ENCODE measurements at places on chromosomes 16 and 17.
A peak's percentile ranks its signal among the peaks of the same experiment; 100 is the strongest.

- no peak for DNase-seq
These were observed 98.8 kb downstream of the SYCE1L start for GRCh38 chr16:77297996-77298395.

GRCh38 chr16:85734311-85735017 lies 16.4 kb downstream of the C16orf74 start:
- DNase-seq, result no peak

- DNase-seq, result no peak
These were observed 6.2 kb upstream of the SMG1 start for GRCh38 chr16:18932243-18932987.

DNA sequence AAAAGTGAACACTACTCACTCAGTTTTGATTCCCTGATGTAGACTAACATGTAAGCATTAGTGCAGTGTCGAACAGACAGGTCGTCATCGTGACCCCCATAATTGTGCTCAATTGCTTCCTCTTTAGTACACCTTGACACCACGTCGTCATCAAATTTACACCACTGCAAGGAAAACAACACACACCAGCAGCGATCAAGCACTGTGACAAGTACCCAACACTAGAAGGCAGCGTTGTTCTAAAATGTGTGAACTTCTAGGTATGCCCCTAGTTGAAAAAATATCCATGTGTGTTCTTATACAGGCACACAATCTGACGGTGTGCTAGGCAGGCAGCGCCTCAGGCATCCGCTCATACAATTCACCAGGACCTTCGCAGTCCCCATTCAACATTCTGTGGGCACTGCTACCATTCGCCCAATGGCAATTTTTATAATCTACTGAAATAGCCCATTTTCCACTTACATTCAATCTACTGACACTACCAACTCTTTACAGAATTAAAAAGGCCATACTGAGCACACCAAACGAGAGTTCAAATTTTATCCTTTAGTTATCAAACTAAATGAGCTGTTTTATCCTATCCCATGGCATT lies 23.1 kb downstream of the LITAFD start:
- DNase-seq, result peak; percentile 53

GRCh38 chr17:9729735-9730420 lies 61.5 kb downstream of the DHRS7C start:
- DNase-seq, result no peak

DNA sequence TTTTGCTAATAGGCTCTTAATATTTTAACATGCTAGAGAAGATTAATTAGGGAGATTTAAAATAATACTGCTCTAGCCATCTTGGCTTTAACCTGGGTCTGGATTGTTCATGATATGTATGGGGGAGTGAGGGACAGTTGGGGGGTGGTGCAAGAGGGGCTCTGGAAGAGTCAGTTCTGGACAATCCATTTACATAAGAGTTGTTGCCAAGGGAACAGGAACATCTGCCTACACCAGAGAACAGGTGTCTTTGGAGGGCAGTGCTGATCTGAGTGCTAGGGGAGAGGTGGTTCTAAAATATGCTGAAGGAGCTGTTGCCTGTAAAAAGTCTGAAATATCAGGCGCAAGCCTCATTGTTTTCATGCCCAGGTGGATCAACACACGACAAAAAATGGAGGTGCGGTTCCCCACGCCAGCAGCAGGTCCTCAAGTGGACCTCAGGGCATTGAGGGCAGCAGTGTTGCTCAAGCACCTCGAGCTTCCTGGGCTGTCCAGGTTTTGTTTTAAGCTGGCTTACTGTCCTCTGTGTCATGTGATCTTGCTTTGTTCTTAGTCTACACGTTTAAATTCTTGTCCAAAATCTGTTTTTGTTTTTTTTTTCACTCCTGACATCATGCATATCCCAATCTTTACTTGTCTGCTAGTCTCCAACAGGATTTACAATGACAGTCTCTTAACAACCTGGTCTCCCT lies 25.4 kb upstream of the WSB1 start:
- DNase-seq, result peak; percentile 54

- DNase-seq, result no peak
These were observed 25.1 kb upstream of the TMC7 start for GRCh38 chr16:18958621-18959029.

DNA sequence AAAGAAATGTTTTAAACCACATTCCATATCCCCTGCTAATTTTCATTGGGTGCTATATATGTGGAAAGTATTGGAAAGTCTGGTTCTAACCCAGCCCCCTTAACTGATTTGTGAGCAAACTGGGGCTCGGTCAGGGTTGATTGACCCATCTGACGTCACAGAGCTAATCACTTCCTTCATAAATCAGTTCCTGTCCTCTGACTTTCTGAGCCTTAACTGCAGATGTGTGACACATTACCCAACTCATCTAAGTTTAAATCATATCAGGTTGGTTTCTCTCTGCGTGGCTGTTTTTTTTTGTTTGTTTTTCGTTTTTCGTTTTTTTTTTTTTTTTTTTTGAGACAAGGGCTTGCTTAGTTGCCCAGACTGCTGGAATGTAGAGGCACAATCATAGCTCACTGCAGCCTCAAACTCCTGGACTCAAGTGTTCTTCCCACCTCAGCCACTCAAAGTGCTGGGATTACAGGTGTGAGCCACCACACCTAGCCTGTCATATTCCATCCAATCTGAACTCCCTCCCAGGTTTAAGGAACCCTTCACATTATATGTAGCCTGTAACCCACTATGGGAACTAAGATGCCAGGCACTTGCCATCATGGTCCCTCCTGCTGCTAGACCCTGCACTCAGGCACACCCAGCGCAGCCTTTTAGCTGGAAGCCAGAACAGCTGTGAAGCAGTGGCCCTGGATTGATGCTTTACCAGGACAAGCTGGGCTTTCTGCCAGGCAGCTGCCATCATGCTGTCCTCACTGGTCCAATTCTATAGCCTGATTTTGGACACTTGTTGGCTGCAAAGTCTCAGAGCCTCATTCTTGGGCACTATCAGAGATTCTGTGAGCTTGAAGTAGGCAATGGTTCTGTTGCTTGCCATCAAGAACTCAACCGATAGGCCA lies 6.9 kb upstream of the BPTF start:
- no peak for DNase-seq

DNA sequence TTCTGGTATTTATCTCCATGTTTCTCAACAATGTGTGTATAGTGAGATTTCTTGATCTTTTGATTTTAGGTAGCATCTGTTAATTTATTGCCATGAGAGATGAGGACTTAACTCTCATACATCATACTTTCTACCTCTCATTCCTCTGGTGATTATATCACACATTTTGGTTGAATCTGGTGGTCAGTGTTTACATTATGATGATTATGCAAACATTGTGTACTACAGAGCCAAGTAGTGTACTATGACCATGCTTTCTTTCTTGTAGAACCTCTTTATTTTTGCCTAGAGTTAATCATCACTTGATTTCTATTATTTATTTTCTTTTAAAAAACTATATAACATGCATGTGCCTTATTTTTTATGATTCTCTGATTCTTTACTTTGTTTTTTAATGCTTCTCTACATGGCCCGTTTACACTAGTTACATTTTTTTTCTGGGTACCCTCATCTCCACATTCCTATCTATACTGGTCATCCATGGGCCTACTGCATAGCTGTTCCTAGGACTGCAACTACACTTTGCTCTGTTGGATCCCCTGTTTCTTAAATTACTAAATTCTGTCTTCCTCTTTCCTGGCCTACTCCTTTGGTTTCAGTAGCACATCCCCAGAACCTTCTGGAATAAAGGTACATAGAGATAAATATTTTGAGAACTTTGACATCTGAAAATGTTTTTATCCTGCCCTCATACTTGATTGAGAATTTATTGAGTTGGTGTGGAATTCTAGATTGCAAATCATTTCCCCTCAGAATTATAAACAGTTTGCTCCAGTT lies 63.0 kb upstream of the LRRC37A3 start:
- DNase-seq, result no peak

GRCh38 chr17:66018786-66019185 lies 173.1 kb downstream of the CEP112 start:
- peak; percentile 86 for DNase-seq

GRCh38 chr17:45129426-45129939 lies 2.8 kb downstream of the PLCD3 start:
- no peak for DNase-seq

DNA sequence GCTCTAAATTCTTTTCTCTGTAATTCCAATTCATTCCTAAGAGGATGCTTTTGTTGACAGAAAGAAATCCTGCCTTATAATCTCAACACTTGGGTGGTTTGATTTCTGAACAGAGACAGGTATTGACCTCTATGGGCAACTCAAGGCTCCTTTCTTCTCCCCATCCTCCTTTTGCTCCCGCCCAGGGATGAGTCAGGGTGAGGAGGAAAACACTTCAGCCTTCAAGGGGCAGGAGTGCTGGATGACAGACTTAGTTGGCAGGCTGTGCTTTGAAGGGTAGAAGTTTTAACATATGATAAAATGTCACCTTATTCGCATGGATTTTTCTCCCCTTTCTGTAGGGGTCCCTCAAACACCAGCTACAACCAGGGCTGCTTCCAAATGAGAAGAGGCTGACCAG lies 16.7 kb upstream of the TOM1L1 start:
- no peak for DNase-seq

- DNase-seq, result no peak
These were observed 65.5 kb downstream of the PLD6 start for GRCh38 chr17:17140590-17140980.

GRCh38 chr16:28218109-28218508 lies 6.3 kb upstream of the XPO6 start:
- peak; percentile 27 for DNase-seq

DNA sequence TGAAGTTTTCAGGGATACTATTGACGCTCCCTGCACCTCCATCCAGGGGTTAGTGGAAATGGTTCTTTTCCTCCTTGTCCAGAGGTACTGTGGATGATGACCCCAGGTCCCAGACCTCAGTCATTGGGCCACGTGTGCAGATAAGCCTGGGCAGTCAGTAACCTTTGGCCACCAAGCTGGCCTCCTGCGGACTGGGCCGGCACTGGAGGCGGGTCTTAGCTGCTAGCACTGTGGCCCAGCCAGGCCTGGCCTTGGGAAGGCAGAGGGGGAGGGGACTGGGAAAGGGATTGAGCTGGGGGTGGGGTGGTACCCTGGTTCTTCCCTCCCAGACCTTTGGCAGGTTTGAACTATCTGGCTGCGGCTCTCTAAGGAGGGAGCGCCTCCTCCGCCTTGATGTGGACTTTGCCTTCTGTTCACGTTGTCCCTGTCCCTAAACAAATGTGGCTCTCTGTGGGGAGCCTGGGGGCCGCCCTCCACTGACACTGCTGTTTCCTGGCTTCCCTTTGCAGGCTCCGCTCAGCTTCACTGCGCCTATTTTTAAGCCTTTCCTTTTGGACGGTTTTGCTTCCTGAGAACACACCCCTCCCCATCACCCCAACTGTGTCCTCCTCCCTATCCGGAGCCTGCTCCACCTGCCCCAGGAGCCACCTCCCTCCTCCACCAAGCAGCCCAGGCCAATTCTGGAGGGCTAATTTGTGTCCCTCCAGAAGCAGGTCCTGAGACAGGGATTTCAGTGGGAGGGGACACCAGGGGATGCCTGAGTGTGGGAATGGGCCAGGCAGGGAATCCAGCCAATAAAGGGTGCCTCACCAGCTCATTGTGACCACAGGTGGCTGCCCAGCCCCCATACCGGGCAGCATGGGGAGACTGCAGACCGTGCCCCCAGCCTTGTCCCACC lies 251.9 kb downstream of the SEC14L1 start:
- peak; percentile 82 for DNase-seq

DNA sequence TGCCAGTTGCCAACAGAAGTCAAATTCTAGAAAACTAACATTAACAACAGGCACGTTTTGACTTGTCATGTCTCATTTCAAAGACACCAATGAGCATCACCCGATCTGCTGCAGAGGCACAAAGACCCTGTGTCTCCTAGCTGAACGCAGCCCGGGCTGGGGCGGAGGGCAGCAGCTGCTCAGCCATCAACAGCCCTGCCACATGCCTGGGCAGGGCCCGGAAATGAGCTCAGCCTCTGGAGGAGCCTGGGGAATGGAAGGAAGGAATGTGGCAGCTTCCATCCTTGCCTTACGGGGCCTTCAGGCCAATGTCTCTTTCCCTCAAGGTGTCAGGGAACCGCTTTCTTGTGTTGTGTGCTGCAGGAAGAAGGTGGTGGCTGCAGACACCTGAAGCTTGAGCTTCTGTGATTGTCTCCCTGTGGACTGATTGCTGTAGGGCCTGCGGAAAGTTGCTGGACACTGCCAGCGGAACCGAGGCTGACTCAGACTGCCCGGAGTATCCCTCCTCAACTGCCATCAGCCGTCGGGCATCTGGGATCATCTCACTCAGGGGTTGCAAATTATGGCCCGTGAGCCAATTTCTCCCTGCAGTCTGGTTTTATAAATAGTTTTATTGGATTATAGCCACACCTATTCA lies 7.3 kb downstream of the CDH13 start:
- DNase-seq, result no peak

- DNase-seq, result peak; percentile 100
These were observed at the start of gene TOP2A for GRCh38 chr17:40417609-40418427. TOP2A (minus strand) TSS chr17:40417896; CDS start chr17:40417791, 105 bp downstream.

- DNase-seq, result peak; percentile 93
These were observed 10.8 kb downstream of the ARSG start for GRCh38 chr17:68302066-68302564.

GRCh38 chr16:79329967-79330366 lies 270.6 kb downstream of the MAF start:
- DNase-seq, result no peak

DNA sequence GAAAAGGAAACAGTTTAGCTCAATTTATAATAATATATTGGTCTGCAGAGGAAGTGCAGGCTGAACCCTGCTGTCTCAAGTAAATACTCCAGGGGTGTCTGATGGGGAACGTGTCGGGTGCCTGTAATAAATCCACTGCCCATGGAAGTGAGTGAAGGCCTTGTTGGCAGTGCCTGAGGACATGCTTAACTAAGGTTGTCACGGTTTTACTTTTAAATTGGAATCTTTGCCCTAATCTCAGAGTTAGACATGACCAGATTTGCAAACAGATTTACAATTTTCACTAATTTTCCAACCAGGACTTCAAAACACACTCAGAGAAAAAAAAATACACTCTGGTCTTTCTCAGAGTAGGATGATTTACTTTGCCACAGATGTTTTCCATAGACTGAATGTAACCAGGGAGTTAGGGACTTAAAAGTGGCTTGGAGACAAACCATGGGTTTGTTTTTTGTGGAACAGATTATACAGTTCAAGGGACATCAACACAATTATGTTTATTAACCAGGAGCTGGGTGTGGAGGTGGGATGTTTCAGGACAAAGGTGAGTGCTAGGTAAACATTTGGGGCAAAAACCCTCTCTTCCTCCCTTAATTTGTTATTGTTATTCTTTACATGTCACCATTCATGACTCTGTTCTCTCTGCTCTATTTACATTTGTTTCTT lies 144.5 kb downstream of the FTO start:
- peak; percentile 27 for DNase-seq

- DNase-seq, result no peak
These were observed 5.9 kb downstream of the ZNF205 start for GRCh38 chr16:3118204-3118790.

- no peak for DNase-seq
These were observed 13.9 kb downstream of the CENPV start for GRCh38 chr17:16339402-16339801.

- no peak for DNase-seq
These were observed 240.1 kb downstream of the FTO start for GRCh38 chr16:53944025-53944424.

- DNase-seq, result no peak
These were observed 62.0 kb downstream of the ENGASE start for GRCh38 chr17:79136596-79136995.

- no peak for DNase-seq
These were observed 185.4 kb downstream of the SEC14L1 start for GRCh38 chr17:77326076-77326591.
